ENCODE measurements at places on chromosomes 7 and 10.

GRCh38 chr10:119502209-119502608 lies 40.3 kb downstream of the RGS10 start:
- no peak for DNase-seq

DNA sequence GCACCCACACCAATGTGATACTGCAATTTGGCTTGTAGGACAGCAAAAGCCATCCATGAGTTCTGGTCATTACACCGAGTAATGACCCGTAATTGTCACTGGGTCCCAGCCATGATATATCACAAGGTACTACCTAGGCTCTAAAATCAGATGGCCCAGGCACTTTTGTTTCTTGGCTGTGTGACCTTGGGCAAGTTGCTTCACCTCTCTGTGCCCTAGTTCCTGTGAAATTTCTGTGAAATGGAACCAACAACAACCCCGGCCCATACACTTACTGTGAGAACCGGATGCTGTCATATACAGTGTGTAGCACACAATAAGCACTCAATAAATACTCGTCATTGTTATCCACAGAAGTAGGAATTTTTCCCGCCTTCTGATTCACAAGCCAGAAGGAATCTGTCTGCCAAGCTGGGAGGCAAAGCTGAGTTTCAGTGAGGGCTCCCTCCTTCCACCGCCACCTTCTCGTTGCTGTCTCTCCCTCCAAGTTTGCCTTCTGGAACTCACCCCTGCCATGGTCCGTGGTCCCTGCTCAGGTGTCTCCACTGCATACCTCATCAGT lies 6.4 kb upstream of the CYTH3 start:
- no peak for DNase-seq

DNA sequence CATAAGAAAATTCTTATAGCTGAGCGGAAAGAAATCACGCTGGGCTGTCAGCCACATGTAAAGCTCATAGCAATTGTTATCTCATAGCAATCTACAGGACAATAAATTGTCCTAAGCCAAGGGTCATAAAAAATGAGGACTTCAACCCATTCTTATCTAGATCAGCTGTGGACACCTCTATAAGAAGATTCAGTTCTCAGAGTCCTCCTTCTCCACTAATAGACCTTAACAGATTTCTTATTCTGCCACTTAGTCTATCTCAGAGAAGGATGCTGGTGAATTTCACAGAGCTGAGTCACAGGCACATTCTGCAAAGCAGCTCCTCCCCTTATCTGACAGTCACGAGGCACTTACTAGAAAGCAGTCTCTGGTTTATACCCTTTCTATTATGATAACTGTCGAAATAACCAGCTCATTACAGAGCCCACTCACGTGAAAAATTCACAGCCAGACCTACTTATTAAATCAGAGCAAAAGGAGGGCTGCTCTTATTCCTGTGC lies 185.3 kb upstream of the PCLO start:
- DNase-seq, result peak; percentile 24

- no peak for DNase-seq
These were observed 28.3 kb downstream of the ABCB4 start for GRCh38 chr7:87447116-87447635.

GRCh38 chr10:43825421-43825820 lies 176.7 kb upstream of the ZNF32 start:
- DNase-seq, result no peak

GRCh38 chr10:116190883-116191282 lies 82.1 kb downstream of the GFRA1 start:
- DNase-seq, result no peak

DNA sequence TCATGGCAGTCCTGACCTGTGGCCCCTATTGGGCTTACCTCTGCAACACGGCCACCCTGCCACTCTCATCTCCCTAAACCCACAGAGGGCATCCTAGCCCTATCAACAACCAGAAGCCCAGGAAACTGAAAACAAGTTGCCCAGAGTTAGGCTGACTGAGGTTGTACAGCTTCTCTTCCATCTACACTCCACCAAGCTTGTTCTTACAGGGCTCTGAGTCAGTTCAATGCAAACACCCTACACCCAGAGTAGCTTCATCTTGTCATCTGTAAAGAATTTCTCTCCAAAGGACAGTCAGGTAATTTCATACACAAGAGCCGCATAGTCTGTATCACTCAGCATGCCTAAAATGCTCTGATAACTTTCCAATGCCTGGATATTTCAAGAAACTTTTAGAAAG lies 175.4 kb downstream of the ARID5B start:
- no peak for DNase-seq

DNA sequence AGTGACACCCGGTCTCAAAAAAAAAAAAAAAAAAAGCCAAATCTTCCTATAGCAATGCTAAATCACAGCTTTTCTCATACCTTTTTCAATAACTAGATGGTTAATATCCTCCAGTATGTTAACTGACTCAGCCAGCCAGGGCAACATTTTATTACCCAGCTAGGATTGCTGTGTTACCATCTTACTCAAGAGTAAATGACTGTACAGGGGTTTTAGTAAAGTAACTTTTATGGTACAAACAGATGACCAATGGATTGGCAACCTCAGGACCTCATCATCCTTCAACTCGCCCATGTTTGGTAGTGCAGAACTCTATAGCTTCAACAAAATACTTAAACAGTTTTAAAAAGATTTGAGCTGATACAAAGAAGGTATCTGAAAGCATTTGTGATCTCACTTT lies 59.5 kb downstream of the HBP1 start:
- DNase-seq, result no peak

Measured in head of caudate nucleus (tissue), 42 donors.